ENCODE measurements at places on chromosomes 2 and 18.
A peak's percentile ranks its signal among the peaks of the same experiment; 100 is the strongest.

- no peaks in the 10 kb centered on the region for H3K27me3 ChIP-seq
- DNase-seq: no peak
- no peak overlapping the region for H3K27ac ChIP-seq
- no peaks in the 10 kb centered on the region for H3K36me3 ChIP-seq
Measured at GRCh38 chr2:101622210-101623030, 75.1 kb upstream of the MAP4K4 start.

- H3K27me3 ChIP-seq: no peaks in the 10 kb centered on the region
- no peak overlapping the region for H3K27ac ChIP-seq
- H3K4me1 ChIP-seq: no peaks in the 10 kb centered on the region
- DNase-seq: no peak
- H3K4me3 ChIP-seq: no peak overlapping the region
- no peaks in the 10 kb centered on the region for H3K36me3 ChIP-seq
Measured at GRCh38 chr2:217163987-217164386, 304.1 kb upstream of the TNP1 start.

DNA sequence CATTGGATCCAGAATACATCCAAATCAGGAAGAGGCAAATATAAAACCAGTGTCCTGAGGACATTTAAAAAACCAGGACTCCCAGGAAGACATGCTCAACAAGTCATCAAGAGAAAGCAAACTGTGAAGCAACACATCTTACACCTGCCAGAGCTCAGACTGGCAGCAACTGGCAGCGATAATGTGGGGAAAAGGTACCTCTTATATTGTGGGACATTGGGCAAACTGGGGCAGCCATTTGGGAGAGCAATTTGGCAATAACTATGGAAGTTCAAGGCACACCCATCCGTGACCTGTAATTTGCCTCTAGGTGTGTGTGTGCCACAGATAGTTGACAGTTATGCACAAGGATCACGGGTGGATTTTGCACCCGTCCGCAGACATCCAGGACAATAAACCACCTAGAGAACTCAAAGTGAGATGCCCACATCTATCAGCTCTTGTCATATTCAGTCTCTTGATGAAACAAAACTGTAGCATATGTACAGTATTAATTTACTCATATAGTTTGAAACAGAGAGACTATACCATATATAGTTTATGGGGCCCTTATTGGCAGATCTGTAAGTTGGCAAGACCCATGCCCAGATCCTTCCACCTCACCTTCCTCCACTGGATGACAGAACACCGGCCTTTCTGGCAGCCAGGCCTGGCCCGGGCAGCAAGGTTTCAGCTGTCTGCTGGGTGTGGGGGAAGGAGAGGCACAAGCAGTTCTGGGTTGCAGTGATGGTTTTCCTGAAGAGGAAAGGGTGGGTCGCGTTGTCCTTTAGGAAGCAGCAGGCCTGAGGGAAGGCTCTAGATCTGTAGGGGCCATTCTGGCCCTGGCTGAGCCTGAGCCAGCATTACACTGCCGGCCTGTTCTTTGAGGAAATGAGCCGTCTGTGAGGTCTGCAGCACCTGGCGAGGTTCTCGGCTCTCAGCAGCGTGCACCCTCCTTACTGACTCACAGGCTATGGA, 18.8 kb downstream of the HJURP start:
- no peaks in the 10 kb centered on the region for H3K4me1 ChIP-seq
- no peak overlapping the region for H3K27ac ChIP-seq
- H3K27me3 ChIP-seq: no peaks in the 10 kb centered on the region
- H3K4me3 ChIP-seq: no peak overlapping the region
- no peaks in the 10 kb centered on the region for H3K36me3 ChIP-seq

GRCh38 chr18:57776767-57777166, 26.3 kb downstream of the ATP8B1 start:
- peaks cover 33% of the 10 kb centered on the region for H3K4me1 ChIP-seq
- H3K4me3 ChIP-seq: no peak overlapping the region
- no peaks in the 10 kb centered on the region for H3K27me3 ChIP-seq

GRCh38 chr18:36775396-36775795, 53.4 kb downstream of the TPGS2 start:
- H3K36me3 ChIP-seq: no peaks in the 10 kb centered on the region
- no peaks in the 10 kb centered on the region for H3K4me1 ChIP-seq
- H3K27ac ChIP-seq: no peak overlapping the region
- no peak for DNase-seq
- no peaks in the 10 kb centered on the region for H3K27me3 ChIP-seq

DNA sequence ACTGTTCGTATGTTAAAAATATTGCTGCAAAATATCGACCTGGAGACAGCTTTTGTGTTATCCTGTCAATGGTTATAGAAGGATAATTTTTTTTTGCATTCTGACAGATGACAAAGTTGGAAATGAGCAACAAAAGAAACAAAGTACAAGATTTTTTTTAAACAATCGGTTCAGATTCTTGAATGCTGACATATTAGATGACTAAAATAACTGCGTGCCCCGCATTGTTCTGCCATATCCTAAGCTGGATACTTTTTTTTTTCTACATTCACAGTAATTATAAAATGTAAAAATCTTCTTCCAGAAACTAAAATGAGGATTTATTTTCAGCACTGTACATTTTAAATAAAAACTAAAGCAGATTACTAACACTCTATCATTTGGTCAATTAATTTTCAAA, 67.1 kb downstream of the ABCG8 start:
- no peak for DNase-seq
- no peaks in the 10 kb centered on the region for H3K27me3 ChIP-seq
- H3K4me3 ChIP-seq: no peak overlapping the region
- peaks cover 17% of the 10 kb centered on the region for H3K36me3 ChIP-seq
- H3K27ac ChIP-seq: no peak overlapping the region

DNA sequence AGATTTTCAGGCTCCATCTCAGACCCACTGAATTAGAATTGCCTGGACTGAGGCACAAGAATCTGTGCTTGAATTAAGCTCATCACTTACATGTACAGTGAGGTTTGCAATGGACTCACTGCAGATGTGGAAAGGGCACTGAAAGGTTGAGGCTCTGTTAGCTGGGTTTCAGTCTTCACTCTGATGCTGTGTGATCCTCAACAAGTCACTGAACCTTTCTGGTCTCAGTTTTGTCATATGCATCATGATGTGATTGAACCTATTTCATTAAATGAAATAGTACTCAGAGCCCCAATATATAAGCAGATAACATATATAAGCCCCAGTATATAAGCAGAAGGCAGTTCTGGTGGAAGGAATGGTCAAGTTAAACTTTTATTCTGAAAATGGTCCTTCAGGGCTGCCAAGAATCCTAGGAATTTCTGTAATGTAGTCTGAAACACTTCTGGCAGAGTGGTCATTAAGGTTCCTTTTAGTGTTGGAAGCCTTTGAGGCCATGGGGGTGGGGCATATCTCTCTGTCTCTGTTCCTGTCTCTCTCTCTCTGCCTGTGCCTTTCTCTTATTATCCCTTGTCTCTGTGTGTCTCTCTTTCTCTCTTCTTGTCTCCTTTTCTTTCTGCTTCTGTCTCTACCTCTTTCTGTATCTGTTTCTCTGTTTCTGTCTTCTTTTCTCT, 110.4 kb downstream of the ADCYAP1 start:
- H3K4me1 ChIP-seq: no peaks in the 10 kb centered on the region
- no peaks in the 10 kb centered on the region for H3K36me3 ChIP-seq
- no peak overlapping the region for H3K4me3 ChIP-seq
- DNase-seq: no peak

DNA sequence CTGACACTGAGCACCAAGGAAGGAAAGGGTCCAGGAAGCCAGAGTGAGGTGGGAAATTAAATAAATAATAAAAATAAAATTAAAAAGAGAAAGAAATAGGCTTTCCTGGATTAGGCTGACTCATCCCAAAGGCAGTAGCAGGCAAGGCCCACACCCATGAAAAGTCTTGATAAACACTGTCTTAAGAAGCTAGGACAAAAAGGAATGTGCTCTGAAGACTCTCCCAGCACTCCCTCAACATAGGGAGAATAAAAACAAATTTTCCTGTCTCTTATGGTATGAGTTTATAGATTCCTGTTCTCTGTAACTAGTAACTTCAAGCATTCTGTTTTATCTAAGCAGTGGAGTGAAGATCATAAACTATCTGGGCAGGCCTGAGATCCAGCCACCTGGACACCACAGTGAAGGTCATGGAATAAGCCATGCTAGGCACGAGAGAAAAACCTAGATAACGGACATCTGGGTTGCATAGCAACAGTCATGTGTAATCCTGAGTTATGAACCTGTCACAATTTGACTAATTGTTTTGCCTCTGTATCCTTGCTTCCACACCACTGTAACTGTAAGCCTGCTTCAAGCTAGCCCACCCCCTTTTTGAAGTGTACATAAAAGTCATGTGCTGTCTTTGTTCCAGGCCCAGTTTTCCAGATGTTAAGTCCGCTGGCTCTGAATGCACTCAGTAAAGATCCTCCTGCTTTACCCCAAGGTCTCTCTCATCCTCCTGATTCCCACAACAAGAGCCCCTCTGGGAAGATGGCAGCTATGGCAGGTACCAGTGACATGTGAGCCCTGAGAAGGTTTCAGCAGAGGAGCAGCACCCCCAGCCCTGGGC, 107.8 kb downstream of the NDUFA10 start:
- no peaks in the 10 kb centered on the region for H3K27me3 ChIP-seq
- H3K4me3 ChIP-seq: no peak overlapping the region
- H3K36me3 ChIP-seq: no peaks in the 10 kb centered on the region
- no peaks in the 10 kb centered on the region for H3K4me1 ChIP-seq

DNA sequence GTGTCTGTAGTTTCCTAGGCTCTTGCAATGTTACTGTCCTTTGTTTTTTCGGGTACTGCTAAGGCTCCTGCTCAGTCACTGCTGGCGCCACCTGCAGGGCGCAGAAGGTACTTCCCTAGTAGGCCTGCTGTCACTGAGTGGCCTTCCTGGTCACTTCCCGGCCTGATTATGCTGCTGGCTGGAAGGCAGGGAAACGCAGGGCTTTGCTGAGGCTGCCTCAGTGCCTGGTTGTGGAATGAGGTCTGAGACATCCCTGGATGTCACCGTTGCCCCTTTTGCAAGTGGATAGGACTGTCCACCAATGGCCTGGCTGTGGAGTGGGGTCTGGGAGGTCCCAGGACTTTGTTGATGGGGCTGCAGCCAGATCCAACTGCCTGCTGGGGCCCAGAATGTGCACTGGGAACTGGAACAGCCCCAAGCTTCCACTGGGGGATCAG, 13.1 kb downstream of the DAW1 start:
- no peak overlapping the region for H3K4me3 ChIP-seq
- peak; percentile 82 for DNase-seq
- no peaks in the 10 kb centered on the region for H3K27me3 ChIP-seq

DNA sequence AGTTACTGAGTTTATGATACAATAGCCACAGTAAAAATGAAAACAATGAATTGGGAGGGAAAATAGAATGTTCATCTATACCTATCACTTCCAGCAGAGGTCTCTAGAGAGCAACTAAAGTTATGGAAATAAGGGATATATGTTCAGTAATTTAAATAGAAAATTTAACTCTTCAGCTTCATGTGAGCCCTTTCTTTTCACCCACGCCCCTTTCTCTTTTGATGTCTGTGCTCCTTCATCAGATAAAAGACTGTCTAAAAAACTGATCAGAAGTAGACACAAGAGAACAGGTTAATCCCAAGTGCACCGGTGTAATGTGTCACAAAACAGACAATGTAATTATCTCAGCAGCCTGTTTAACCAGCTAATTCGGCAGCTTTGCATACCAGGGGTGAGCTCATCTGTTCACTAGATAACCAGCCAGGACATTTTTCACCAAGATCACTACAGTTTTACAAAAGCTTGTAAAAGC, 238.5 kb upstream of the ERBB4 start:
- H3K4me1 ChIP-seq: no peaks in the 10 kb centered on the region
- H3K27me3 ChIP-seq: no peaks in the 10 kb centered on the region
- H3K27ac ChIP-seq: no peak overlapping the region
- no peaks in the 10 kb centered on the region for H3K36me3 ChIP-seq
- no peak for DNase-seq

DNA sequence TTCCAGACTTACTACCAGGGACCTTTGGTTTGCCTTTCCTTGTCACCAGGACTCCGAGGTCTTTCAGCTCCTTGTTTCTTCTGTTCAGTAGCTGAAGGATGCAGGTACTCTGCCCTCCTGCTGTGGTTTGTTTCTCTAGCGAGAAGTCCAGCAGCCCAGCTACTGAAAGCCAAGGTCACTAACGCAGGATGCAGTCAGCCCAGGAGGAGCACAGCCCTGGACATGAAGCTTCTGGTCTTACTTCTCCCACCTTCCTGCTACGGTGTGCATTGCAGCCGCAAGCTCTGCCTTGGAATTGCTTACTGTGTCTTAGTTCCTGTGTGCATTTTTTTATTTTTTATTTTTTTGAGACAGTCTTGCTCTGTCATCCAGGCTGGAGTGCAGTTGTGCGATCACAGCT, 62.4 kb downstream of the DGKD start:
- DNase-seq: no peak
- H3K27ac ChIP-seq: no peak overlapping the region
- H3K4me1 ChIP-seq: peaks cover 16% of the 10 kb centered on the region
- no peaks in the 10 kb centered on the region for H3K27me3 ChIP-seq
- no peak overlapping the region for H3K4me3 ChIP-seq

DNA sequence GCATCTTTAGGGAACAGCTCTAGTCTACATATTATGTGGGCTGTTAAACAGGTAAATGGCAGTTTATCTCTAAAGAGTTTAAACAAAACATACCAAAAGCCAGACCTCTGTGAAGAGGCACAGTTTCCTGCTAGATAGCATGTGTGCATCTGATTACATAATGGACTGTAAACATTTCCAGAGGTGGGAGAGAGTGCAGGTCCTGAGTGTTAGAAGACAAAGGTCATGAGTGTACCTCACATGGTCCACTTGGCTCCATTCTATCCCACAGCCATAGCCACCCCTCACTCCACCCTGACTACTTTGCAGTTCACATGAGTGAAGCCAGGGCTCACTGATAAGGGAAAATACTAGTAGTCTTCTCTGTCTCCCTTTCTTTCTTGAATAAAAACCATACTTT, 233.4 kb downstream of the MTX2 start:
- no peak overlapping the region for H3K4me3 ChIP-seq
- no peaks in the 10 kb centered on the region for H3K36me3 ChIP-seq
- H3K27me3 ChIP-seq: no peaks in the 10 kb centered on the region
- no peaks in the 10 kb centered on the region for H3K4me1 ChIP-seq

- H3K36me3 ChIP-seq: no peaks in the 10 kb centered on the region
- H3K4me3 ChIP-seq: no peak overlapping the region
- H3K4me1 ChIP-seq: peaks cover 16% of the 10 kb centered on the region
- no peak overlapping the region for H3K27ac ChIP-seq
- DNase-seq: no peak
Measured at GRCh38 chr2:33494155-33494779, 17.8 kb downstream of the RASGRP3 start.

DNA sequence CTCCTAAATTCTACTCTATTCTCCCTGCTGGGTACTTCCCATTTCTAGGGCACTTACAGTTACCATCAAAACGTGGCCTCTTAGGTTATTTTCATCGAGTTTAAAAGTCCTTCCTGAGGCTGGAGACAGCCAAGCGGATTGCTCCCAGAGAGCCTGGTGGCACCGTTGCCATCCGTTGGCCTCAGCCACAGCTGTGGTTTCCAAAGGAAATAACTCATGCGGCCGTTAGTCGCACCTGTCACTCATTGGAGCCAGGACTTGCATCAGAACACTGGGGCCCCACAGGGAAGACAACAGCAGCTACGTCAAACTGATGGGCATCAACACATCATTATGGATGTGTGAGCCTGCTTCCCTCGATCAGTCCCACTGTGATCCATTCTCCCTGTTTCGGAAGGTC, 453.4 kb downstream of the BCL11A start:
- no peaks in the 10 kb centered on the region for H3K27me3 ChIP-seq
- no peaks in the 10 kb centered on the region for H3K36me3 ChIP-seq
- peaks cover 7% of the 10 kb centered on the region for H3K4me1 ChIP-seq
- DNase-seq: no peak
- H3K27ac ChIP-seq: no peak overlapping the region
- H3K4me3 ChIP-seq: no peak overlapping the region

Measured in pancreas (tissue), 10 donors.